ENCODE measurements at places on chromosomes 5 and 9. TPM values are rescaled to one million over a fixed set of nuclear protein-coding genes. Genes with fewer than 3 reads are reported as not detected.

The NKD2 gene
- 0.10 TPM for total RNA-seq

The JAKMIP2 gene
- not detected for total RNA-seq

The ELOVL7 gene
- 27.3 TPM for total RNA-seq

The CBY3 gene
- total RNA-seq = not detected

The XRCC4 gene
- total RNA-seq = 17.9 TPM

The SLC6A19 gene
- total RNA-seq = not detected

The CMYA5 gene
- 2.8 TPM for total RNA-seq

The ACOT12 gene
- 0.10 TPM for total RNA-seq

The TSSK1B gene
- not detected for total RNA-seq

The ARL15 gene
- 21.9 TPM for total RNA-seq

The SUSD3 gene
- total RNA-seq = 5.1 TPM

The CDH9 gene
- total RNA-seq = not detected

The F2RL1 gene
- 119 TPM for total RNA-seq

The TMEM215 gene
- total RNA-seq = not detected

The LCN9 gene
- total RNA-seq = not detected

The PCA3 gene
- 0.05 TPM for total RNA-seq

The SLC45A2 gene
- not detected for total RNA-seq

Data from renal cortical epithelial cell (primary cell).